ENCODE measurements at places on chromosomes 16 and 17.
A peak's percentile ranks its signal among the peaks of the same experiment; 100 is the strongest.

DNA sequence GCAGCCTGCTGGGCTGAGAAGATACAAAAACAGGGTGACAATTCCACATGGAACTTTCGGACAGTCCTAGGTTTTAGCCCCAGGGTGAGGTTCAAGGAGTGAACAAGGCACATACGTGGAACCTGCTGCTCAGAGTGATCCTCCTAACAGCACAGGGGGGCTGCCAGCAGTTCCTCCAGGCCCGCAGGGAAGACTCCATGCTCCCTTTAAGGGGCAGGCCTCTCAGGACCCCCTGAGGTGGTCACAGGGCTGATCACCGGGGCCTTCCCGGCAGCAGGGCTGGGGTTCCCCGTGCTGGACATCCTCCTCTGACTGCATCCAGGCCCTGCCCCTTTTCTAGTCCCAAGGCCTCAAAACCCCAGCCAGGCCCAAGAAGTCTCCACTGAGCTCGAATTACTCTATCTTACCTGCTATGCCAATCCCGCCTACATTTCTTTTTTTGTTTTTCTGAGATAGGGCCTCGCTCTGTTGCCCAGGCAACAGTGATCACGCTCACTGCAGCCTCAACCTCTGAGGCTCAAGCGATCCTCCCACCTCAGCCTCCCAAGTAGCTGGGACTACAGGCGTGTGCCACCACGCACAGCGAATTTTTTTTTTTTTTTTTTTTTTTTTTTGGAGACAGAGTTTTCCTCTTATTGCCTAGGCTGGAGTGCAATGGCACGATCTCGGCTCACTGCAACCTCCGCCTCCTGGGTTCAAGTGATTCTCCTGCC lies 10.4 kb downstream of the CANT1 start:
- no peak for DNase-seq

DNA sequence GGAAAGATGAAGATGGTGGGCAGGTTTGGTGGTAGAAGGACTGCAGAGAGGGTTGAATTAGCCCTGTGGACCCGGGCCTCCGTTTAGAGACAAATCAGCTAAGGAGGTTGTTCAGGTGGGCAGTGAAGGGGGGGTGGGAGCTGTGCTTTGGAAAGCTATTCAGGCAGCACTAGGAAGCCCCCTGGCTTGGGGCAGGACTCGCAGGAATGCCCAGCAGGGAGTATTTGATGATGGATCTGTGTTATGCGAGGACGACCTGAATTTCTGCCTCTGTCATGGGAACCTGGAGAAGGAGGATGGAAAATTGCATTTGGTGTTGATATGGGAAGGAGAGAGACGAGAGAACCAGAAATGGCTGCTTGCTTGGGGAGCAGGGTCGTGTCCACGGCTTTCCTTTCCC lies 3.5 kb downstream of the SPDYE4 start:
- no peak for DNase-seq

- DNase-seq, result no peak
Measured at GRCh38 chr17:64399071-64399766, 8.6 kb upstream of the PECAM1 start.

DNA sequence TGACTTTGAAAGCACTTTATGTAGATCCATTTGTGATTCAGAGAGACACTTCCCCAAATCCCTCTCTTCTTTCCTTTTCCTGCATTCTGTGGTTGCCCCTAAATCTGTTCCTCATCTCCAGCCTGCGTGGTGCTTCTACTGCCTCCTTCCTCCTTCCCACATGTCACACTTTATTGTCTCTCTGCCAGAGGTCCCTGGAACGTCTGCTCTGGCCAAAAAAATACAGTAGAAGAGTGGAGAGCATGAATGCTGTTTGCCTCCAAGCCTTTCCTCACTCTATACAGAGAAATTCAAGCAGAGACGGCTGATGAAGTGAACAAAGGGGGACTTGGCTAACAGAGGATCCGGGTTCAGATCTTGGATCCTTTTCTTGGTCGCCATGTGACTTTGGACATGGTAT lies 22.8 kb upstream of the IRX3 start:
- DNase-seq, result no peak

DNA sequence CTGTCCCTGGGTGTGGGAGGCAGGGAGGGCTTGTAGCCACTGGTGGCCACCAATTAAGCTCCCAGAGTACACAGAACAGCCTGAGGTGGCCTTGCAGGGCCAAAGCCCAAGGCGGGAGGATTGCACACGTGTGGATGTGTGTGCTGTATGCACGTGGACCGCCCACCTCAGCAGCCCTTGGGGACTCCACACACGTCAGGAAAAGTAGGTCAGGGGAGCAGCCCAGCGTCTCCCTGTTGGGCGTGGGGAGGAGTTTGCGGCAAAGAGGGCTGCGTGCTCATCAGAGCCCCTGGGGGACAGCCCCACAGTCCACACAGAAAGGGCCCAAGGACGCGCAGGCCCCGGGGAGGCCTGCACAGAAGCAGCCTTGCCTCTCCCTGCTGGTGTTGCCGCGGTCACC lies 19.6 kb downstream of the SBK1 start:
- no peak for DNase-seq

DNA sequence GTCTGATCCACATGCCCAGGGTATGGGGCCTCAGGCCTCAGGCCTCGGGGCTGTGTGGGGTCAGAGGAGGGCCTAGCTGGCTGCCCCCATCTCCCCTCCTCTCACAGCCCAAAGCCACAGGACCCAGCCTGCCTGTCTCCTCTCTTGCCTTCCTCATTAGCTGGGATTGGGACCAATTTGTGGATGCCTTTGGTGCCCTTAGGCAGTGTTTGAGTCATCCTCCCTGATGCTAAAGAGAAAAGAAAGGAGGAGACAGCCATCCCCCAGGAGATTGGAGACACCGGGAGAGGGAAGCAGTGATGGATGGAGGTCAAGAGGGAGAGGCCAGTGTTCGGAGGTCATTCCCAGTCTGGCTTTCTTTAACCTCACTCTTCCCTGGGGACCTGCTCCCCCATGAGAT lies 23.3 kb upstream of the NOG start:
- DNase-seq, result no peak

DNA sequence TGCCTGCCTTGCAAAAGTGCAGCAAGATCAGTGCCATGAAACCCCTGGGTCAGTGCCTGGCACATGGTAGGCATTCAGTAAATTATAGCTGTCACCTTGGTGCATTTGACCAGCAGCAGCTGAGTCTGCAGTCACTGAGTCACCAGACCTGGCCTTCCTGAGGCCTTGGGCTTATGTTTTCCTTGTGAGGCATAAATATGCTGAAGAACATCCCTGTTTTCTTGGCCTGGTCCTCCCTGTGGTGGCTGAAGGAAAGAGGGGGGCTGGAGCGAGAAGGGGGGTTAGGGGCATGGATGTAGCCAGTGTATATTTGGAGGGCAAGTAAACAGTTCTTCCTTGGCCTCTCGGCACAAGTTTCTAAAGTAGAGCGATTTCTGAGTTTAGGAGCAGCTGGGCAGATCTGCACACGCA lies 26.5 kb downstream of the EPN2 start:
- no peak for DNase-seq

DNA sequence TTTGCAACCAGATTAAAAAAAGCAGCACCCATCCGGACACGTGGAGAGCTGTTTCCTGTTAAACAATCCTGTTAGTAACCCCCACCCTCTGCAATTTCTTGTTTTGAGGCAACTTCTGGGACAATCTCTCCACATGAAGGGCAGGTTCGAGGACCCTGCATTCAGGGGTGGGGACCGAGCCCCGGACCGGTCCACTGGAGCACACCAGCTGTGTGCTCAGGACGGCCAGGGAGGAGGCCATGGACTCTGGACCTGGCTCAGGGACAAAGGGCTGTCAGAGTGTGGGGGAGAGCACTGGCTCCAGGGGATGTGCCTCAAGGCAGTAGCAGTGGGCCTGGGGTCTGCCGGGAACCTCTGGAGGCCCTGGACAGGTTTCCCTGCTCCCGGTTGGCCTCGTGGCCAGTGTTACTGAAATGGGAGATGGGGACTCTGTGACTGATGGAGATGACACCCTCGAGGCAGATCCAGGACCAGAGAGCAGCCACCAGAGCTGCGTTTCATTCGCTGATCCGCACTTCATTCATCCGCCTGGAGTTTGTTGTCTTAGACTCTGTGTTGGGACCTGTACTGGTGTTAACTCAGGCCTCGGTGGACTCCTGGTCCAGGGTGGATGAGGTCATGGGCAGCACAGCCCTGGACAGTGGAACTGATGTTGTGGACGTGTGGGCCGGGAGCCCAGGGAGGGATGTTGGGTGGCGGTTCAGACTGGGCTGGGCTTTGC lies 2.9 kb upstream of the CPNE7 start:
- DNase-seq, result no peak

DNA sequence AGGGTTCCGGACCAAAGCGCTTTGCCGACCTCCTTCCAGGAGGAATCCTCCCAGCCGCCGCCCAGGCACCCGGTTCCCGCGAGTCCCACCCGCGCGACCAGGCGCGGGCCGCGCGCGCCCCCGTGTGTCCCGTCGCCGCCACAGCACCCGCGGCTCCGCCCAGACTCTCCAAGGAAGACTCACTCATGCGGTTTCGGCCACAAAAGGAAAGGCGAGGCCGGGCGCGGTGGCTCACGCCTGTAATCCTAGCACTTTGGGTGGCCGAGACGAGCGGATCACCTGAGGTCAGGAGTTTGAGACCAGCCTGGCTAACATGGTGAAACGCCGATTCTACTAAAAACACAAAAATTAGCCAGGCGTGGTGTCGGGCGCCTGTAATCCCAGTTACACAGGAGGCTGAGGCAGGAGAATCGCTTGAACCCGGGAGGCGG lies 3.5 kb upstream of the PKMYT1 start:
- DNase-seq, result peak; percentile 62

DNA sequence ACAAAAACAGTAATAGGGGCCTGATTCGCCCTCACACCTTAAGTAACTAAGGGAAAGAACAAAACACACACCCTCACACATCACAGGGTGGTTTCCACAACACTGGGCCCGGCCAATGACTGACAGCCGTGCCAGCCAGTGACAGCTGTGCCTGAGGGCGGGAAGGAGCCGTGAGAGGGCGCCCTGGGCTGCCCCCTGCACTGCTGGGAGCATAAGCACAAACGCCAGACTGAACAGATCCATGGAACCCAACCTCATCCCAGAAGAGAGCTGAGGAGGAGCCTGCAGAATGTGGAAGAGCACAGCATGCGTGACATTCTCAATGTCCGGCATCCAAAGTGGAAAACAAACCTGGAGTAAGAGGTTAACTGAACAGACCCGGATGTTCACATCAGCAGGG lies 16.0 kb downstream of the CSNK1D start:
- DNase-seq, result no peak

GRCh38 chr16:31711344-31711845 lies 162.2 kb upstream of the ZNF267 start:
- DNase-seq, result no peak

- DNase-seq, result no peak
Measured at GRCh38 chr16:80144191-80144590, 396.6 kb upstream of the DYNLRB2 start.

All from T-helper 9 cell (primary cell).